ENCODE measurements at places on chromosomes 13 and 19. TPM values are rescaled to one million over a fixed set of nuclear protein-coding genes. Genes with fewer than 3 reads are reported as not detected.

Gene ZNF345
- 2.0 TPM for total RNA-seq

Gene PBX4
- 3.2 TPM for total RNA-seq

Gene CEACAM16
- not detected for total RNA-seq

Gene RAP2A
- total RNA-seq: 14.0 TPM

Gene GGN
- total RNA-seq: 2.5 TPM

Gene PSG11
- not detected for total RNA-seq

Gene PRODH2
- total RNA-seq: not detected

Gene ENOX1
- total RNA-seq: 0.84 TPM

Gene MYBPC2
- not detected for total RNA-seq

Gene STAP2
- 5.4 TPM for total RNA-seq

Gene NXNL1
- not detected for total RNA-seq

Gene CGB3
- total RNA-seq: not detected

Gene GAMT
- total RNA-seq: 37.5 TPM

Gene LRRC4B
- under 0.01 TPM for total RNA-seq

Gene SMARCA4
- total RNA-seq: 97.4 TPM

Gene LRRC25
- not detected for total RNA-seq

Gene FUT3
- total RNA-seq: not detected
